ENCODE measurements at places on chromosomes 13 and 19.

- peak overlapping the region; percentile 89 for H3K4me3 ChIP-seq
- no peaks in the 10 kb centered on the region for H3K27me3 ChIP-seq
- peak; percentile 42 for DNase-seq
- peak overlapping the region; percentile 82 for H3K27ac ChIP-seq
- H3K4me1 ChIP-seq, result peaks cover 14% of the 10 kb centered on the region
These were observed 17.5 kb downstream of the SYDE1 start for GRCh38 chr19:15124572-15125231.

DNA sequence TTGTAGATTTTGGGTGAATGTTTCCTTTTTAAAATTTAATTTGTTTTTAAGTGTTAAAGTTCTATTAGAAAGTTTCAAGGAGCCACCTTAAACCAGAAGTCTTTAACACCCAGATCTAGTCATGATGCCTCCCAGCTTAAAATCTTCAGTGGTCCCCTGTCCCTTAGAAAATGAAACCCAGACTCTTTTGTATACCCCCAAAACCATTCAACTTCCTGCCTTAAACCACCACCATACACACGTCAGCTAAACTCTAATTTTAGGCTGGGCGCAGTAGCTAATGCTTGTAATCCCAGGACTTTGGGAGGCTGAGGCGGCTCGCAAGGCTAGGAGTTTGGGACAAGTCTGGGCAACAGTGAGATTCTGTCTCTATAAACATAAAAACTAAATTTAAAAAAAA, 37.9 kb downstream of the N4BP2L1 start:
- H3K36me3 ChIP-seq, result no peaks in the 10 kb centered on the region
- H3K4me1 ChIP-seq, result no peaks in the 10 kb centered on the region
- no peak for DNase-seq
- H3K27ac ChIP-seq, result no peak overlapping the region
- no peak overlapping the region for H3K4me3 ChIP-seq

DNA sequence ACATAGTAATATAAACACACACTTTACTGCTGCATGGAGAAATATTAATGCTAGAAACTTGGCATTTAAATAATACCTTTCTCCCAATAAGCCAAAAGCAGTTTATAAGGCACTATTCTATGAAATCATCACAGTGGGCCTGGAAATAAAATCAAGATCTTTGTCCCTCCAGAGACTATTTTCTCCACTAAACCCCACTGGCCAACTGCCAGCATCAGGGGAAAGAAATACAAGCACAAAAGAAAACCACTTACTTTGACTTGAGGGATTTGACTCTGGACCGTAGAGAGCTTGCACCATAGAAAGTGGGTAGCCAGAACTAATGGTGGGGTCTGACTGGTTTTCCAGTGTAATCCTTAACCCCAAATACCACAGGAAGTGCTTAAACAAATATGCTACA, 71.9 kb downstream of the DCLK1 start:
- H3K36me3 ChIP-seq, result no peaks in the 10 kb centered on the region
- H3K4me1 ChIP-seq, result no peaks in the 10 kb centered on the region
- H3K4me3 ChIP-seq, result no peak overlapping the region
- H3K27ac ChIP-seq, result no peak overlapping the region
- no peaks in the 10 kb centered on the region for H3K27me3 ChIP-seq

DNA sequence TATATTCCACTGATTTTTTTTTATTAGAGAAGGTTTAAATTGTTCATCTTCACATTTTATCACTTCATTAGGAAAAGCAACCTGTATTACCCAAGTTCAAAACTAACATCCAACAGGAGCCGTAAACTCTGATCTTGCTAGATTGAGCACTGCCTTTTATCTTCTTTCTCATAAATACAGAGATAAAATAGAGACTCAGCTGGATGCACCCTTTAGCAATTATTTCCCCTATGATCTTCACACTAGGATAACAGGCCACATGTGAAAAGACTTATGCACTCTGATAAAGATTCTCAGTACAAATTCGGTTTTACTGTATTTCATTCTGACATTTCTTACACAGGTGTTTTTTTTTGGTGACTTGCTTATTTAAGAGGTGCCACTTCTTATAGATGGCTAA, 2438.2 kb upstream of the PCDH20 start:
- H3K4me1 ChIP-seq, result no peaks in the 10 kb centered on the region
- no peak for DNase-seq
- H3K27ac ChIP-seq, result no peak overlapping the region
- no peaks in the 10 kb centered on the region for H3K36me3 ChIP-seq
- H3K27me3 ChIP-seq, result no peaks in the 10 kb centered on the region

- H3K4me3 ChIP-seq, result no peak overlapping the region
- H3K27ac ChIP-seq, result no peak overlapping the region
- H3K36me3 ChIP-seq, result no peaks in the 10 kb centered on the region
These were observed 300.0 kb downstream of the SPRY2 start for GRCh38 chr13:80040981-80041317.

- no peak overlapping the region for H3K4me3 ChIP-seq
- no peaks in the 10 kb centered on the region for H3K27me3 ChIP-seq
- H3K27ac ChIP-seq, result no peak overlapping the region
- H3K4me1 ChIP-seq, result no peaks in the 10 kb centered on the region
These were observed 463.7 kb upstream of the SLITRK5 start for GRCh38 chr13:87207280-87208003.

DNA sequence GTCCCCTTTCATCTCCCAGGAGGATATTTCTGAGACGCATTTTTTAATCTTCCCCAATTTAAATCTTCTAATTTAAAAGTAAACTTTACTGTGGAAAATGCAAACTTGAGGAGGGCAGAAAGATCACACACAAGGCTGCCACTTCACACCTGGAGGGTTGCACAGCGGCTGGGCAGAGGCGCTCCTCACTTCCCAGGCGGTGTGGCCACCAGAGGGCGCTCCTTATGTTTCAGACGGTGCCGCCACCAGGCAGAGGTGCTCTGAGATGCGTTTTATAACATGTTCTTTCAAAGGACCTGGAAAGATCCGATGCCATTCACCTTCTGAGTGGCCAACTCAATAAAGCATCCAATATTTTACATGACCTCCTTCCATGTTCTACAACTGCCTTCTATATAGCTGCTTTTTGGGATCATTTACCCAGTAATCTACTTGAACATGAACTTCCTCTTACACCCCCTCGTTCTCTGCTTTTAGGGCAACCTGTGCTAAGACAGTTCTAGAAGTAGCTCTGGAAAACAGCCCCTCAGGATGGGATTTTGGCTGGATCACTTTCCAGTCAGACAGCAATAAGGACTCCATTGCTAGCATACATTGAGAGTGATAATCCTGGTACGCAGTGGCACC, 14.8 kb upstream of the MTUS2 start:
- peak; percentile 78 for DNase-seq
- no peak overlapping the region for H3K4me3 ChIP-seq

DNA sequence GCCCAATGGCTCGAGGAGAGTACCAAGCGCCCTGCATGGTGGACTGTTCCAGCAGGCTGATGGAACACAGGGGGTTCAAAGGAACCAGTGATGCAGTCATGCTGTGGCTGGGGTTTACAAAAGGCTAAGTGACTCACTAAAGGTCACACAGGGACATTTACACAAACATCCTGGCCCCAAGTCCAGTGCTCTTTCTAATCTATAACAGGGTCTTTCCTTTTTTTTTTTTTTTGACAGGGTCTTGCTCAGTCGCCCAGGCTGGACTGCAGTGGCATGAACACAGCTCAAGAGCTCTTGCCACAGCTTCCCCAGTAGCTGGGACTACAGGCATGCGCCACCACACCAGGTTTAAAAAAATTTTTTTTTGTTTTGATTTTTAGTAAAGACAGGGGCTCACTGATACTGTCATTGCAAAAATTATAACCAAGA, 2.8 kb upstream of the SLC25A15 start:
- no peaks in the 10 kb centered on the region for H3K27me3 ChIP-seq
- no peak overlapping the region for H3K4me3 ChIP-seq
- no peak overlapping the region for H3K27ac ChIP-seq
- no peaks in the 10 kb centered on the region for H3K4me1 ChIP-seq
- no peaks in the 10 kb centered on the region for H3K36me3 ChIP-seq

GRCh38 chr19:38833092-38833425, 1.5 kb upstream of the ECH1 start:
- H3K27me3 ChIP-seq, result no peaks in the 10 kb centered on the region
- DNase-seq, result no peak
- H3K4me1 ChIP-seq, result peaks cover 15% of the 10 kb centered on the region
- H3K27ac ChIP-seq, result peak overlapping the region; percentile 84
- H3K36me3 ChIP-seq, result no peaks in the 10 kb centered on the region
- H3K4me3 ChIP-seq, result no peak overlapping the region

GRCh38 chr13:32147976-32148375, 116.4 kb downstream of the FRY start:
- peak overlapping the region; percentile 15 for H3K27ac ChIP-seq
- H3K27me3 ChIP-seq, result no peaks in the 10 kb centered on the region
- no peaks in the 10 kb centered on the region for H3K36me3 ChIP-seq
- H3K4me3 ChIP-seq, result no peak overlapping the region
- no peak for DNase-seq
- peaks cover 6% of the 10 kb centered on the region for H3K4me1 ChIP-seq

DNA sequence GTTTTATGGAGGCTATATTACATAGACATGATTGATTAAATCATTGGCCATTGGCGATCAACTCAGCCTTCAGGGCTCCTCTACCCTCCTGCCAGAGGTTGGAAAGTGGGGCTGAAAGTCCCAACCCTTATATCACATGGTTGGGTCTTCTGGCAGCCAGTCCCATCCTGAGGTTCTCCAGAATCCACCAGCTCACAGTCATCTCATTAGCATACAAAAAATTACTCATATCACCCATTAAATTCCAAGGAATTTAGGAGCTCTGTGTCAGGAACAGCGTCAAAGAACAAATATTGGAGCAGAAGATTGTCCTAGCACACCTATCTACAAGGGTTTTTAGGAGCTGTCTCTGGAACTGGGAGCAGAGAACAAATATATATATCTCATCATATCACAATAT, 39.4 kb upstream of the FARP1 start:
- no peaks in the 10 kb centered on the region for H3K27me3 ChIP-seq
- no peaks in the 10 kb centered on the region for H3K4me1 ChIP-seq
- no peak overlapping the region for H3K27ac ChIP-seq
- H3K36me3 ChIP-seq, result no peaks in the 10 kb centered on the region
- no peak overlapping the region for H3K4me3 ChIP-seq
- no peak for DNase-seq

- H3K4me3 ChIP-seq, result no peak overlapping the region
- H3K4me1 ChIP-seq, result no peaks in the 10 kb centered on the region
- H3K36me3 ChIP-seq, result no peaks in the 10 kb centered on the region
- H3K27ac ChIP-seq, result no peak overlapping the region
- no peaks in the 10 kb centered on the region for H3K27me3 ChIP-seq
These were observed 250.6 kb downstream of the GPC6 start for GRCh38 chr13:93477238-93477637.

GRCh38 chr13:100721885-100722512, 47.4 kb upstream of the TMTC4 start:
- no peaks in the 10 kb centered on the region for H3K36me3 ChIP-seq
- H3K27me3 ChIP-seq, result no peaks in the 10 kb centered on the region
- peak; percentile 79 for DNase-seq
- H3K27ac ChIP-seq, result no peak overlapping the region

- H3K27me3 ChIP-seq, result no peaks in the 10 kb centered on the region
- DNase-seq, result no peak
- H3K4me1 ChIP-seq, result peaks cover 11% of the 10 kb centered on the region
- H3K36me3 ChIP-seq, result no peaks in the 10 kb centered on the region
- peak overlapping the region; percentile 18 for H3K27ac ChIP-seq
These were observed 98.0 kb upstream of the WASF3 start for GRCh38 chr13:26459276-26460131.

- no peak for DNase-seq
- no peaks in the 10 kb centered on the region for H3K36me3 ChIP-seq
- no peak overlapping the region for H3K27ac ChIP-seq
- H3K4me3 ChIP-seq, result no peak overlapping the region
These were observed 2.1 kb downstream of the ZMYM2 start for GRCh38 chr13:19960653-19960976.

DNA sequence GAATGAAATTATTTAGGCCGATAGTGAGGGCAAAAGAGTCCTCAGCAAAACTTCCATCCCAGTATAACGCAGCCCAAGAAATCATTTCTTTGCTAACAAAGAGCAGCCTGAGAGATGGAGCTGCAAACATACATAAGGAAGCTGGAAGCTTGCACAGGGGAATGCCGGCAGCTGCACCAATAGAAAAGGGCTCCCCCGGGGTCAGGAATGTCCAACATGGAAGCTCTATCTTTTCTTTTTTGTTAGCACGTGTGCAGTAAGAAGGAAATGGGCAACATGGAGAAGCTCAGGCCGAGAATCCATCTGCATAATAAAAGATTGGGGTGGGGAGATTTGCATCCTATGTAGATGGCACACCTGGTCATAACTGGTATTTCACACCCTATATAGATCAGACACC, 1363.5 kb upstream of the PCDH20 start:
- DNase-seq, result no peak
- no peak overlapping the region for H3K27ac ChIP-seq
- no peaks in the 10 kb centered on the region for H3K27me3 ChIP-seq
- H3K4me1 ChIP-seq, result no peaks in the 10 kb centered on the region

GRCh38 chr13:47046706-47047105, 149.9 kb upstream of the HTR2A start:
- no peaks in the 10 kb centered on the region for H3K36me3 ChIP-seq
- H3K27me3 ChIP-seq, result no peaks in the 10 kb centered on the region
- H3K27ac ChIP-seq, result no peak overlapping the region
- no peak overlapping the region for H3K4me3 ChIP-seq
- DNase-seq, result no peak

- no peak overlapping the region for H3K27ac ChIP-seq
- no peak for DNase-seq
- no peak overlapping the region for H3K4me3 ChIP-seq
- no peaks in the 10 kb centered on the region for H3K36me3 ChIP-seq
- H3K4me1 ChIP-seq, result peaks cover 9% of the 10 kb centered on the region
These were observed 3.4 kb upstream of the NUP62 start for GRCh38 chr19:49932731-49933131.

DNA sequence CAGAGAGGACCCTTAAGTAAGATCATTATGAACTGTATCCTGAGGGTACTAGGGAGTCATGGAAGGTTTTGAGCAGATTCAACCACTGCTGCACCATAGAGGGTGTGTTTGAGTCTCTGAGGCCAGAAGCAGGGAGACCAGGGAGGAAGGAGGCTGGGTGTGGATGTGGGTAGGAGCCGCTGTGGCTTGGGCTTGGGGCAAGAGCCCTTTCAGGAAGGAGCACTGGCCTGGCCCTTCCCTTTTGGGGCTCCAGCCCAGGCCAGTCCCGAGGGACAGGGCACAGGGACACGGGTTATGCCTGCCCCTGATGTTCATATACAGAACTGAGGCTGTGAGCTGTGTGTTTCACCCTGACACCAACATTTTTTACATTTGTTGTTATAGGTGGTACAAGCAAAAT, 7.2 kb downstream of the CIC start:
- DNase-seq, result no peak
- no peak overlapping the region for H3K27ac ChIP-seq
- H3K4me3 ChIP-seq, result no peak overlapping the region

GRCh38 chr13:51594432-51594831, 10.2 kb downstream of the WDFY2 start:
- H3K27ac ChIP-seq, result no peak overlapping the region
- H3K4me3 ChIP-seq, result no peak overlapping the region
- peaks cover 50% of the 10 kb centered on the region for H3K4me1 ChIP-seq
- H3K27me3 ChIP-seq, result no peaks in the 10 kb centered on the region
- H3K36me3 ChIP-seq, result no peaks in the 10 kb centered on the region

GRCh38 chr19:10260141-10260584, 8.1 kb downstream of the MRPL4 start:
- H3K4me3 ChIP-seq, result no peak overlapping the region
- H3K27me3 ChIP-seq, result no peaks in the 10 kb centered on the region
- H3K27ac ChIP-seq, result no peak overlapping the region
- H3K4me1 ChIP-seq, result no peaks in the 10 kb centered on the region
